ENCODE measurements at places on chromosomes 11 and 22.

- no peak for DNase-seq
These were observed 471 bp upstream of the AHNAK start for GRCh38 chr11:62546929-62547625.

DNA sequence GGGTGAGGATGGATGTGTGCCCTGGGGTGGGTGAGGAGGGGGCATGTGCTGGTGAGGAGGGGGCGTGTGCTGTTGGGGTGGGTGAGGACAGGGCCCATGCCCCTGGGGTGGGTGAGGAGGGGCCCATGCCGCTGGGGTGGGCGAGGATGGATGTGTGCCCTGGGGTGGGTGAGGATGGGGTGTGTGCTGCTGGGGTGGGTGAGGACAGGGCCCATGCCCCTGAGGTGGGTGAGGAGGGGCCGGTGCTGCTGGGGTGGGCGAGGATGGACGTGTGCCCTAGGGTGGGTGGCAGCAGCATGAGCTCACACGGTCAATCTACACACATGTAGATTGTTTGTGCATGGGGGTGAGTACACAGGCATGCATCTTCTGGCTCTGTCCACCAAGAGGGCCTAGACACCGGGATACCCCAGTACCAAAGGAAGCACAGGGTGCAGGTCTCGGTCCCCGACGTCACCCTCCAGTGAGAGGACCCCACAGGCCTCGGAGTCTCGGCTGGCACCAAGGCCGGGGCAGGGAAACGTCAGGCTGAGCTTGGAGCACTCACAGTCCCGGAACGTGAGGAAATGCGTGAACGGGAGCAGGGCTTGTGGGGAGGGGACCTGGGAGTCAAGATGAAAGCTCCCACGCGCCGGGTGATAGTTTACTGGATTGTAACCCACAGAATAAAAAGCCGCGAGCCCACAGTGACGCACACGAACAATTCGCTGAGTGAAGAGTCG lies 37.4 kb upstream of the TOLLIP start:
- no peak for DNase-seq

DNA sequence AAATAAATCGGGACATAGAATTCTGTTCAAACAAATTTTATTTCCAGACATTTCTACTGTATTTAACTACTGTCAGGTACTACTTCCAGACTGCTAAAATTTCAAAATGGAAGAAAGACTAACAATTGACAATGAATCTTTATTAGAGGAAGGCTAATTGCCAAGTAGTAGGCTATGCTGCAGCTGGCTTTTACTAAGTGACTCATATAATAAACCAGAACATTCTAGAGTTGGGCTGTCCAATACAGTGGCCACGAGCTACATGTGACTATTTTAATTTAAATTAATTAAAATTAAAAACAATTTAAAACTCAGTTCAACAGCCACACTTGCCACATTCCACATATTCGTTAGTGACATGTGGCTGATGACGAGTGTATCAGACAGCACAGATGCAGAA lies 27.6 kb downstream of the CHKA start:
- no peak for DNase-seq

DNA sequence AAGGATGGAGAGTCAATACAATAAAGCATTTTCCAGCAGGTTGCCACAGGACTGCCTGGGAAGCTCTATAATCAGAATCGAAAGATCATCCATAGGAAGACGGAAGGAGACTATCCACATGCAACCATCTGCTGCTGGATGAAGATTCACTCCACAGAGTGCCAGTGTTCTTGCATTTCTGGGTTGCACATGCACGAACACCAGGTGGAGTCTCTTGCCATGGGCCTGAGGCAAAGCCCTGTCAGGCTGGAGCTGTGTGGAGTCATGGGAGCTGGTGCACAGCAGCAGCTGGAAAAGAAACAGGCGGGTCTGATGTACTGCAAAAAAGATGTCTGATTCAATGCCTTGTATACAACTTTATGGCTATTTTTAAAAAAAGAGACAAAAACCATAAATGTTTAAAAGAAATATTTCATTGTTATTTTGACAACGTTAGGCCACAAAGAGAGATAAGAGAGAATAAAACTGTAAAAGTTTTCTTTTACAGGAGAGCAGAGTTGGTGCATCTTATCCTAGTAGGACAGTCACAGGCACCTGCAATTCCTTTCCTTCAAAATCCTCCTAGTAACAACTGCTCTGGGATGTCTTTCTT lies 12.9 kb upstream of the FAT3 start:
- no peak for DNase-seq
